ENCODE measurements at places on chromosomes 7 and 10.

DNA sequence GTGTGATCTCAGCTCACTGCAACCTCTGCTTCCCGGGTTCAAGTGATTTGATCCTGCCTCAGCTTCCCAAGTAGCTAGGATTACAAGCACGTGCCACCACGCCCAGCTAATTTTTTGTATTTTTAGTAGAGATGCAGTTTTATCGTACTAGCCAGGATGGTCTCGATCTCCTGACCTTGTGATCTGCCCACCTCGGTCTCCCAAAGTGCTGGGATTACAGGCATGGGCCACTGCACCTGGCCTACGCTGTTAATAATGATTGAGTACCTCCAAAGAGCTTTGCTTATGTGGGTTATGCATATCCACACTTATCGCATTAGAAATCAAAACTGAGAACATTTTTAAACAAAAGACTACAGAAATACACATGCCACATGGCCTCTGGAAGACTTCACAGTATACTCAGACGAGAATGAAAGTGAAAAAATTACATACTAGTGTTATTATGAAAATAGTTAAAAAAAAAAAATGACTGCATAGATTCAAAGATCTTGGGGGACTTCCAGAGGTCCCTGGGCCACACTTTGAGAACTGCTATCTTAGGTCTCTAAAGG is 25.4 kb downstream of the RPP38 start:
- no peak for DNase-seq

DNA sequence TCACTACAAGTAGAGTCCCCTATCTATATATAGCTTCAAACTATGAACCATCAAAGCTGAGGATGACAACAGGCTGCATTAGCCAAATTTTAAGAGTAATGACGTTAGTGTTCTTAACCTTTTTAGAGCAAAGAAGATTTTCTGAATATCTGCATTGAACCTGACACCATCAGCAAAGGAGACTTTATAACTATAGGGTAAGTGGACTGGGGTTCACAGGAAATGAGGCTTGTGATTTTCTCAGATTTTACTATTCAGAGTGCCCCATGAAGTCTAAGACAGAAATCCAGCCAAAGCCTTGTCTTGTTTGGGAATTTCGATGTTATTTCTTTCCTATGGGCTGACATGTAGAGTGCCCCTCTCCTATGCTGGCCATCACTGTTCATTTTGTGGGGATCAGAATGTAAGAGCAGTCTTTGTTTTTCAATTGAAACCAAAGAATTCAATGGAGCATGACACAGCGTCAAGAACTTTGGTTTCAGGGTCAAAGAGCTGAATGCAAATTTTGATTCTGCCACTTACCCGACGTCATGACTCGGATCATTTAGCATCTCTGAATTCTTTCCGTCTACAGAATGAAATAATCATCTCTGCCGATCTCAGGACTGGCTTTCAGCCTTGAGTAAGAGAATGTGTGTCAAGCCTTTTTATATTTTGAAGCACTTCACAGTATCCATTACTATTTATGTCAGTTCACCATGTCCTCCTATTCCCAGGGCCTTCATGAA is 52.7 kb downstream of the DENND11 start:
- DNase-seq = no peak

GRCh38 chr10:24814568-24815313 is 91.1 kb upstream of the ARHGAP21 start:
- DNase-seq = no peak

GRCh38 chr7:30912986-30913811 is 1.5 kb downstream of the AQP1 start:
- DNase-seq = no peak

- DNase-seq = no peak
These were observed 43.0 kb downstream of the PKD1L1 start for GRCh38 chr7:47905076-47905920.

DNA sequence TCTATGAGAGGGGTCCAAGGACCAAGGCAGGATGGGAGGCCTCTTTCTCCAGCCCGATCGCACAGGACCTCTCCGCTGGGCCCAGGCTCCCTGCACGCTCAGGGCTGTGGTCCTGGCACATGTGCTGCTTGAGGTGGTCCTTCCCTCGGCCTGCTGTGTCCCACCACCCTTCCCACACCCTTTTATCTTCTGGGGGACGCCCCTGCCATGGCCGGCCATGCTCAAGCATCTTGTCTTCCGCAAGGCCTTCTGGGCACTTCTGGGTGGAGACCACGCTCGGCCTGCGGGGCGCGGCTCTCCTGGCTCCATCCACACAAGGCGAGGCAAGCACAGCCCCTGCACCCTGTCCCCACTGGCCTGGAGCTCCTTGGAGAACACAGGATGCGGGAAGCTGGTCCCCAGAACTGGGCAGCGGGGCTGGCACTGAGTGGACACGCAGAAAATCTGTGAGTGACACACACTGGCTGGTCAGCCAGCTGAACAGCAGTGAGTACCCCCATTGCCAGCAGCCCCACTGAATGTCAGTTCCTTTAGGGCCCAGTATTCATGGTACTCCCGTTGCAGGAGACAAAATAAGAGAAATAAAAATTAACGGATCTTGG is 115.9 kb downstream of the TCERG1L start:
- no peak for DNase-seq

GRCh38 chr10:114482480-114483304 is 78.4 kb upstream of the AFAP1L2 start:
- no peak for DNase-seq

- no peak for DNase-seq
These were observed 152.9 kb downstream of the C1GALT1 start for GRCh38 chr7:7335215-7335614.

All from amniotic stem cell (primary cell).